Naive B cell (primary cell): ENCODE measurements at places on chromosomes 3 and 15. TPM values are rescaled to one million over a fixed set of nuclear protein-coding genes. Genes with fewer than 3 reads are reported as not detected.

DNA sequence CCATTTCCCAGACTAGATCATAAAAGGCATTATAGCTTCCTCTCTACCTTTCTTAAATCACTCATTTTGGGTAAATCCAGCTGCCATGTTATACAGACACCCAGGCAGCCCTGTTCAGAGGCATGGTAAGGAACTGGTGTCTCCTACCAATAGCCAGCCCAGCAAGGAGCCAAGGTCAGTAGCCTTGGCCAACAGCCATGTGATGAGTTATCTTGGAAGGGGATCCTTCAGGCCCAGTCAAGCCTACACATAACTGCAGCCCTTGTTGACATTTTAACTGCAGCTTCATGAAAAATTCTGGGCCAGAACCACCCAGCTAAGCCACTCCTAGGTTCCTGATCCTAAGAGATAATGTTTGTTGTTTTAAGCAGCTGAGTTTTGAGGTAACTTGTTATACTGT lies 29.0 kb upstream of the ZMAT3 start:
- no peak for DNase-seq

DNA sequence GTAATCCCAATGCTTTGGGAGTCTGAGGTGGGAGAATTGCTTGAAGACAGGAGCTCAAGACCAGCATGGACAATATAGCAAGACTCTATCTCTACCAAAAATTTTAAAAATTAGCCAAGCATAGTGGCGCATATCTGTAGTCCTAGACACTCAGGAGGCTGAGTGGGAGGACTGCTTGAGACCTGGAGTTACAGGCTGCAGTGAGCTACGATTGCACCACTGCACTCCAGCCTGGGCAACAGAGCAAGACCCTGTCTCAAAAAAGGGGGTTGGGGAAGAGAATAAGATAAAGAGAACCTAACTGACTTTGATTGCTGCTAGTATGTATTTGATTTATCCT lies 755 bp downstream of the CD200R1 start:
- DNase-seq, result no peak

DNA sequence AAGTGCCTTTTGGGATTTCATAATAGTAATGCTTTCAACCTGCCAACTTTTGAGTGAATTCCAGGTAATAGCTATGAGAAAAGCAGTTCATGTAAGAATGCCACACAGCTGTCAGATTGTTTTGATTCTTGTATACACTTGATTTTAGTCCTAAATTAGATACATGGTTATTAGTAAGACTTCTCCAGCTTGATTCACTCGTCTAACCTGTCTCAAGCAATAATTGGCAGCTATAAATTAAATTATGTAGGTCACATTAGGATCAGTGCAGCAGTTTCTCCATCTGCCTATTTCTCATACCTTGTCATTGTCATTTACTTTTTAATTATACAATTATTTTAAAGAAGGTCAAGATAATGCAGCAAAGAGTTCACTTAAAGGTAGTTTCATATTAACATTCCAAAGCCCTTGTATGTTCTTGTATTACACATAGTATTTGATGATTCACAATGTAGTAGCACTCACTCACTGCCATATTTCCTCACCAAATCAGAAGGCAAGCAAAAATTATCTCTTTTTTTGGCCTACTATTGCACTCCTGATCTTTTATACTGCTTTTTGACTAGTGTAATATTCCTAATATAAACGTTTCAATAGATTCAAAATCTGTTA lies 10.9 kb upstream of the CRYBG3 start:
- no peak for DNase-seq

DNA sequence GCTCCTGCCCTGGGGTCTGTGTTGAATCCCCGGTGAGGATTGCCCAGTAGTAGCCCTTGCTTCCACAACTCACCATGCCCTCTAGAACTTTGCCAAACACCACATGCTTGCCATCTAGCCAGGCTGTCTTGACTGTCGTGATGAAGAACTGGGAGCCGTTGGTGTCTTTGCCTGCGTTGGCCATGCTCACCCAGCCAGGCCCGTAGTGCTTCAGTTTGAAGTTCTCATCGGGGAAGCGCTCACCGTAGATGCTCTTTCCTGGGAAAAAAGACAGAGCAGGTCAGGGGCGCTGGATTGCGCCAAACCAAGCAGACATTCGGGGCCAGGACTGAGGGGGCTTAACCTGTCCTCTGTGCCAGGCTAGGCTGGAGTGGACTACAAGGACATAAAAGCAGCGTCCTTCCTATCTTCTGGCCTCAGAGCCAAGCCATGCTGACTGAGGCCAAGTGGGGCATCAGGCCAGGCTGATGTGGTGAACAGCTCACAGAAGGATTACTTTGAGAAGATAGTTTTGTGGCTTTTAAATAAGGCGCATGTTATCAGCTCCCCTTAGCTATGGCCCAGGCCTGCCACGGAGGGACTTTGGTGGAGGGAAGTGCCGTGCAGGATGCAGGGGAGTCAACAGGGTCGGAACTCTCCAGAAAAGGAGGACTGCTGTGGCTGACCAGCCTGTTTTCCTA lies 5.3 kb downstream of the SNX22 start:
- DNase-seq, result no peak

GRCh38 chr3:162015856-162016255 lies 519.2 kb downstream of the OTOL1 start:
- DNase-seq, result no peak

EPB42 gene
- polyA plus RNA-seq, result not detected

SOX2 gene
- polyA plus RNA-seq, result not detected

CYP11A1 gene
- not detected for polyA plus RNA-seq

DNA sequence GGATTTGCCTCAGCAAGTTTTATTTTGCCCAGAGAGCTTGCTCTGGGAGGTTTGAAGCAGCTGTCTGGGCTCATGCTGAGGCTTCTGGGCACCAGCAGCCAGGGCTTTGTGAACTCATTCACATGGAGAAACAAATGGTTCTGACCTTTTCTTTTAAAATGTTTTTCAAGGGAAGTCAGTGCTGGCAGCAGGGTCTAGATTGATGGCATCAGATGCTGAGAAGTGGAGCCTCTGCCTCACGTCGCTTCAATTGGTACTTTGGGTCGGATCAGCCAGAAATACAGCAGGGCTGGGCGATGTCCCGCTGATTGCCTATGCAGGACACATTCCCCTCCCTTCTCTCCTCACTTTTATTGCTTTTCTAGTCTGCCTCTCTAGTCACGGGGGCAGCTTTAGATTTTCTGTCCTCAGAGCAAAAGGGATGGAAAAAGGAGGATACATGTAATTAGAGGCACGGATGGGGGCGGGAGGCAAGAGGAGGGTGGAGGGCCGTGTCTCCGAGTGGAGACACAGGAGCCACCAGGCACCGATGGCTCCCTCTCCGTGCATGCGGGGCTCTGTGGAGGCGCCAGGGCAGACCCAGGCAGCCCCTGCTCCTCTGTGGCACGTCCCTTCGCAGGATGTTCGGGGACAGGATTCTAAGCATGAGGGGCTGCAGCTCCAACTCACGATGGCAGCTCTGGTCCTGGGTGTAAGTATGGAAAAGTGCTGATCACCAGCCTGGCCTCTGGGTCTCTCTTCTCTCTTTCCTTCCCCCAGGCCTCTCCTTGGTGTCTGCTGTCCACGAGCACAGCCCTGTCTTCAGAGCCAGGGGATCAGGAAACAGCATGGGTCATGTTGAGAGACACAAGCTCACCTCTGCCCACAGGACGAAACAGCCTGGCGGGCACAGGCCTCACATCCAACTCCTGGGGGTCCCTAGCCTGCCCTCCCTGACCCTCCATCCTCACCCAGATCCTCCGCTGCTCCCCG lies 116.1 kb downstream of the FAM43A start:
- no peak for DNase-seq

DNA sequence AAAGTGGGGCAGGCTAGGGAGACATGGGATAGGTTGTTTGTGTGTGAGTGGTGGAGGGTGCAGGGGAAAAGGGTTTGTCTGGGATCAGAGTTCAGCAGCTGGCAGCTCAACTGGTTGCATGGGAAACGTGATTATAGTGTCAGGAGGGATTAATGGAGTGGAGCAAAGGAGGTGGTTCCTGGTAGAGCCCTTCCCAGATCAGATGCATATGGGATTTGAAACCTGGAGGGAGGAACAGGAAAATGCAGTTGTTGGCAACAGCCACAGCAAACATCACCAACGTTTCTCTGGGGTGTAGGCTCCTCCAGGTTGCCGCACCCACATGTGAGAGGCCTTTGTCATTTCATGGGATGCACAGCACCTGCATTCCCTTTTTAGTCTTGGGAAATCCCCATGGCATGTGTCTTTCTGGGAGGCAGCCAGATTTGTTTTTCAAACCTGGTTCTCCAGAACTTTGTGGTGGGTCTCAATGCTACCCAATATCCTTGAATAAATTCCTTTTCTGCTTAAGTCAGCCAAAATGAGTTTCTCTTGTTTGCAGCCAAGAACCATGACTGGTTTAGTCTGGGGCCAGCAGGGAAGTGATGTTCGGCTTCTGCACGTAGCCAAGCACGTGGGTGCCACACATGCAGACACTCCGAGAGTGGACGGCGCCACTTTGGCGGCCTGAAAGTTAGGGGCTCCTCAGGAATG lies 61.3 kb downstream of the BDH1 start:
- no peak for DNase-seq

DNA sequence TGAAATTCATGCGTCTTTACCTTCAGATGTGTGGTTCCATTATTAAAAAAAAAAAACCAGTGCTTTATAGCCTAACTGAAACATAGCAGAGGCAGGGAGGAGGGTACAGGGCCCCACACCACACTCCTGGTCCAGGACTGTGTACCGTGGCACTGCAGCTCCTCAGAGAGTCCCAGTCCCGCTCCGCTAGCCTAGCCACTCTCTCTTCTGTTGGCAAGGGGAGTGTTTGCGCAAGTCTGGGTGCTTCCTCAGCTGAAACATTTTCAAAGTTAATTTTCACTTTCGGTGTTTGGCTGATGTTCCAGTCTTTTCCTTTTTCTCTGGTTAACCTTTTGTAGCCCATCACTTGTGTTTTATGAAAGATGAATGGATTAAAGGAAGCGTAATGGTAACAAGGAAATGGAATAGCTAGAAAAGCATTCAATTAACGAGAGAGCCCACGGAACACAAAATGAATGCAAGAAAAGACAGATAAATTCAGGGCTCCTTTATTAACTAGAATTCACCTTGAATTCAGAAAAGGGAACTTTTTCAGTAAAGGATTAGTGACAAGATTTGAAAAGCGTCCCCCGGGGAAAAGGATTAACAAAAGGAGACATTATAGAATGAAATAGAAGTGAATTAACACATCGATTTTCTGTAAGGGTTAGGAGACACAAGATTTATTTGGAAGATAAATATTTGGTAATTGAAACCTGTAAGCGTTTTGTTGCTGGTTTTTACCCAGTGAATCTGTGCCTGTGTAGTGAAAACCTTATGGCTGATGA lies 177.0 kb downstream of the CACNA2D3 start:
- DNase-seq, result no peak

DNA sequence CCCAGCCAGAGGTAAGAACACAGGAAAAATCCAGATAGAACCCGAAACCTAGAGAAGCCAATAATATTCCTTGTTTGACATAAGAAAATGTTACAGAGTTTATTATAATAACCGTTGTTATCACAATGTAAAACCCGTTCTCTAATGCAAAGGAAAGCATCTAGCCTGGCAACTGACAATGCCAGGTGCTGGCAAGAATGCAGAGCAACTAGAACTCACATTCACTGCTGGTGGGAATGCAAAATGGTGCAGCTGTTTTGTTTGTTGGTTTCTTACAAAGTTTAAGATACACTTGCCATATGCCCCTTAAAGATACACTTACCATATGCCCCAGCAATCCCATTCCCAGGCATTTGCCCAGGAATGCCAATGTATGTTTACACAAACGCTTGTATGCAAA lies 23.4 kb downstream of the VPS39 start:
- DNase-seq, result no peak

MYLK gene
- polyA plus RNA-seq, result 2.1 TPM

DNA sequence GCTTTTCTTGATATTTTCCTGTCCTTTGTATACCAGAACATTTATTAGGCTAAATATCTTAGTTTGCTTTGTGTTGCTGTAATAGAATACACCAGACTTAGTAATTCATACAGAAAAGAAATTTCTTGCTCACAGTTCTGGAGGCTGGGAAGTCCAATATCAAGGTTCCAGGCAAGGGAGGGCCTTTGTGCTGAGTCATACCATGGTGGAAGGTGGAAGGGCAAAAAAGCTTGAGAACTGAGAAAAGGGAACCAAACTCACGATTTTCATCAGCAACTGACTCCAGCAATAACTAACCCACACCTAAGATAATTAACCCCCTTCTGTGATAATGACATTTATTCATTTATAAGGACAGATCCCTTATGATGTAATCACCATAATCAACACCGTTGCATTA lies 496.9 kb upstream of the SUCLG2 start:
- DNase-seq, result no peak

- DNase-seq, result no peak
Observed at GRCh38 chr15:62124973-62125303, 40.1 kb downstream of the C2CD4B start.

- no peak for DNase-seq
Observed at GRCh38 chr3:11784971-11785377, 61.7 kb downstream of the TAMM41 start.

CHP1 gene
- 27.0 TPM for polyA plus RNA-seq

BCHE gene
- not detected for polyA plus RNA-seq

DNA sequence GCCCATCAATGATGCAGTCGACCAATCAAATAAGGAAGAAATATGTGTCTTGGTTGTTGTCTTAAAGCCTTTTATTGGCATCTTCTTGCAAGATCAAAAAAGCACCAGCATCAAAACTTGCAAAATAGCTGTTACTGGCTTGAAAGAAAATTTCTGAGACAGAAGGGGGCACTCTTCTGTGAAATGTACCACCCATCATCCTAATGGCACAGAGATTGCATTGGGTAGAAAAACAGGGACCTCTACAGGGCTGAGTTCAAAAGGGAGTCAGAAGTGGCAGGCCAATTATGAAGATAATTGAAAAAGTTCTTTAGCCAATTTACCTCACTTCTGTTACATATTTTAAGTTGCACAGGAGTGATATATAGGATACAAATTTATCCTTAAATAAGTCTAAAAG lies 122.3 kb upstream of the GPR149 start:
- no peak for DNase-seq

SH3GL3 gene
- polyA plus RNA-seq, result not detected

LINGO1 gene
- not detected for polyA plus RNA-seq

DNA sequence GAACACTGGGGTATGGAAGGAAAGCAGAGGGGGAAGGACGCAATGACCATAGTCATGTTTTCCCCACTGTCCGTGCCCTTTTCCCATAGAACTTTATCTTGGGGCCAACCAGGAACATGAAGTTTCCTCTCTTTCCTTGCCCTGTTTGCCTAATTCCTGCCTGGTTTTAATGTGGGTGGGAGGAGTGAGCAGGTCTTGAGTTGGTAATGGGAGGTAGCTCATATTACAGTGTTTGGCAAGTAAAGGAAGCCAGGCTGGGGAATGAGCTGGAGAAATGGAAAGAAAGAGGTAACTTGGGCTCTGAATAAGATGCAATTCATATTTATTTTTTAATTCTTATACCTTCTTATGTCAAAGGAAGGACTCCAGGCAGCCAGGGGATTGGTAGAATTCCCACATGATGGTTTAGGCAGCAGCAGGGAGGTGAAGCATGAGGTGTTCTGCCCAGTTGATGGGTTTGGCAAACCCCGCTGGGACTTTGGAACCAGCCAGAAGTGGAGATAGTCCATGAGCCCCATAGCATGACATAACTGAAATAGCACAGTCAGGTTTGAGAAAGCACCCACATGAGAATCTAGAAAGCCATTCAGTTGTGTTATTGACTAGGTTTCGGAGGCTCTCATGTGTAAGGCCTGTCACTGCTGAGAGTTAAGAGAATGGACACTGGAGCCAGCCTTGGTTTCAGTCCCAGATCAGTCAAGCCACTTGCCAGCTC lies 60.0 kb downstream of the CCK start:
- DNase-seq, result no peak

GRCh38 chr3:12186515-12187286 lies 28.0 kb upstream of the TIMP4 start:
- DNase-seq, result no peak

UTS2B gene
- polyA plus RNA-seq, result 0.98 TPM

TGFBR2 gene
- 117 TPM for polyA plus RNA-seq
